ENCODE measurements at places on chromosomes 7 and 10.

DNA sequence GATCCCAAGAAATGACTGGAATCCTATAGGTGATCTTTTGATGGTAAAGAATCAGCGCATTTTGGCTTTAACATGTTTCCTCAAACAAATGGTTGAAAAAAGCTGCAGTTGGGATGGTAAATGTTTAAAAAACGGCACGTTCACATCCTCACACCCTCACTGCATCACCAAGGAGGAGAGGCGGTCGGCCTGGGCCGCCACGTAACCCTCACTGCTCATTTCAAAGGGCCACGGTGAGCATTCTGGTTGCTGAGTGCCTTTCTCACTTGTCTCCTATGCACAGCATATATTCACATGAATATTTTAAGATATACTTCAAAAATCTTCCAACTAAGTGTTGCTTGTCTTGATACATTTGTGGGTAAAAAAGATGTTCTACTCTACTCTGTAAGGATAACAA lies 233.2 kb downstream of the DNAJB6 start:
- DNase-seq, result no peak

- no peak for DNase-seq
These were observed 145.9 kb upstream of the NEBL start for GRCh38 chr10:21043044-21043443.

DNA sequence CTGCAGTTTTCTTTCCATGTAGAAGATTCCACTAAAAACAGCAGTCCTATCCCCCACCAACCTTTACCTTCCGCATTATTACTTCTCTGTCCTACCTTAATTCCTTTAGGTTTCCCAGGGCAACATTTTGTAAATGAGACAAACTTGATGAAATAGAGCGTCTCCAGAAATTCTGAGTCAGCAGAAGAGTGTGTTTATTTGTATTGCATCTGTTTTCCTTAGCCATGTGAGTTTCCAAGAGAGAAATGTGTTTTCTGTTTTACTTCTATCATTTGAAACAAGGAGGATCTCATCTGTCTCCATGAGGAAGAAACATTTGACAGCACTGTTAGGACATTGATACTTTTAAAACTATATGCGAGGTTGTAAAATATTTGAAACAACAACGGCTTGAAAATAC lies 244.2 kb upstream of the PLXDC2 start:
- no peak for DNase-seq

GRCh38 chr10:96706331-96706853 lies 13.9 kb downstream of the PIK3AP1 start:
- no peak for DNase-seq

- DNase-seq, result no peak
These were observed 71.7 kb upstream of the TMEM106B start for GRCh38 chr7:12139416-12139815.

DNA sequence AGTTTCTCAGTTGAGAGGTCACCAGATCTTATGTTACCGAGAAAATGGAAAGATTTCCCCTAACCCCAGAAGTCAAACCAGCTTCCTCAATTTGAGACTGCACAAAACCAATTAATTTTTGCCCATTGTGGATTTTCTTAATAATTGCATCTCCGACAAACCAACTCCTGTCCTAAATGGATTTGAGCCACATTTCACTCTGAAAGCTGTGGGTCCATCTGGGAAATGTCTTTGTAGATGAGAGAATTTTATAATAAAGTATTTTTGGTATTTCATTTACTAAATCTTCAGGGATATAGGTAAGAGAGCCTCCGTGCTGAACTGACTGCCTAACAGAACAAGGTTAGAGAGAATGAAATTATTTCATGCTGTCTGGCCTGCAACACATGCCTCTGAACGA lies 99.7 kb upstream of the PDCD4 start:
- DNase-seq, result no peak

- DNase-seq, result no peak
These were observed 7.6 kb downstream of the AEBP1 start for GRCh38 chr7:44111761-44112160.

DNA sequence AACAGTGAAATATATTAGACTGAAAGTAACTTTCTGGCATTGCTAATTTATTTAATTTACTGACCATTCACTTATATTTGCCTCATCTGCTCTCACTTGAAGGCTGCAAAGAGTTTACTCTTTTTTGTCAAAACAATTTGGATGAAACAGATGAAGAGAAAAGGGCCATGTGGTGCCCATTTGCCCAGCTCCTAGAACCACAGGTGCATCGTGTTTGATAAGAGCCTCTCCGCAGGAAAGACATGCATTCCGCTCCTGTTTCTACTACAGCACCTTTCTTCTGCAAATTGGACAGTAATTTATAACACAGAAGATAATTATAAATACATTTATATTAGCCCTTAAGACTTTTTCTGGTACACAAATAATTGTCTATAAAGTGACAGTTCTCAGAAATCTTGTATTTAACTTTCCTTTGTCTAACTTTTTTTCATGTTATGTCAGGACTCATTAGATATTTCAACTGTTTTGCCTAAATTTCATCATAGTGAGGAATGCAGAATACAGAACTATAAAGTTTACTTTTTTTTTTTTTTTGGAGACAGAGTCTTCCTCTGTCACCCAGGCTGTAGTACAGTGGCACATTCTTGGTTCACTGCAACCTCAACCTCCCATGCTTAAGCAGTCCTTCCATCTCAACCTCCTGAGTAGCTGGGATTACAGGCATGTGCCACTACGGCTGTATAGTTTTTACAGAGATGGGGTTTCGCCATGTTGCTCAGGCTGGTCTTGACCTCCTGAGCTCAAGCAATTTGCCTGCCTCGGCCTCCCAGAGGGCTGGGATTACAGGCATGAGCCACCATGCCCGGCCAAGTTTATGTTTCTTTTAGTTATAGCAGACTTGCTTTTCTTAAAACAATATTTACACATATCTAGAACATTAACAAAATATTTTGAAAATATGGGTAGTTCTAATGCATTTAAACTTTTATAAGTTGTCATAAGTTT lies 869 bp downstream of the LAMB4 start:
- DNase-seq, result no peak

GRCh38 chr10:67772894-67773511 lies 65.0 kb downstream of the DNAJC12 start:
- DNase-seq, result peak; percentile 56

DNA sequence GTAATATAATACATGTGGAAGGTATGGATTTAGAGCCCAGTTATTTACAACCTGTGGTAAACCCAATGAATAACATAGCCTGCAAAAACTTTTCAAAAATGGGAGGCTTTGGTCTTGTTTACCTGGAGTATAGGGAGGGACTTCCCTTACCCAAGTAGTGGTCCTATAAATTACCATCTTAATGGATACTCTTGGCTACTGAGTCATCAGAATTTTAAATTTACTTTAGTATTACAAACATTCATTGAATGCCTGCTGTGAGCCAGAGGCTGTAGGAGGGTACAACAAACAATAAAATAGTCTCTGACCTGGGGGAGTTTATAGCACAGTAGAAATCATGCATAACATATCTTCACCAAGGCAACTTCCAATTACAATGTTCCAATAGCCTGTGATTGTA lies 365.1 kb downstream of the BBS9 start:
- no peak for DNase-seq

DNA sequence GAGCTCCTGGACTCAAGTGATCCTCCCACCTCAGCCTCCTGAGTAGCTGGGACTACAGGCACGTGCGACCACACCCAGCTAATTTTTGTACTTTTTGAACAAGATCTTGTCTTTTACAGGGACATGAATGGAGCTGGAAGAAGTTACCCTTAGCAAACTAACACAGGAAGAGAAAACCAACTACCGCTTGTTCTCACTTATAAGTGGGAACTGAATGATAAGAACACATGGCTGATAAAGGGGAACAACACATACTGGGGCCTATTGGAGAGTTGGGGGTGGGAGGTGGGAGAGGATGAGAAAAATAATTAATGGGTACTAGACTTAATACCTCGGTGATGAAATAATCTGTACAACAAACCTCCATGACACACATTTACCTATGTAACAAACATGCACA lies 70.9 kb upstream of the INHBA start:
- no peak for DNase-seq

DNA sequence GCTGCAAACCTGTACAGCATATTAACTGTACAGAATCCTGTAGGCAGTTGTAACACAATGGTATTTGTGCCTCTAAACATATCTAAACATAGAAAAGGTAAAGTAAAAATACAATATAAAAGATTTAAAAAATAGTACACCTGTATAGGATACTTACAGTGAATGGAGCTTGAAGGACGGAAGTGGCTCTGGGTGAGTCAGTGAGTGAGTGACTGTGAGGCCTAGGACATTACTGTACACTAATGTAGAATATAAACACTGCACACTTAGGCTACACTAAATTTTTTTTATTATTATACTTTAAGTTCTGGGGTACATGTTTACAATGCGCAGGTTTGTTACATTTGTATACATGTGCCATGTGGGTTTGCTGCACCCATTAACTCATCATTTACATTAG lies 97.3 kb upstream of the STK17A start:
- no peak for DNase-seq

DNA sequence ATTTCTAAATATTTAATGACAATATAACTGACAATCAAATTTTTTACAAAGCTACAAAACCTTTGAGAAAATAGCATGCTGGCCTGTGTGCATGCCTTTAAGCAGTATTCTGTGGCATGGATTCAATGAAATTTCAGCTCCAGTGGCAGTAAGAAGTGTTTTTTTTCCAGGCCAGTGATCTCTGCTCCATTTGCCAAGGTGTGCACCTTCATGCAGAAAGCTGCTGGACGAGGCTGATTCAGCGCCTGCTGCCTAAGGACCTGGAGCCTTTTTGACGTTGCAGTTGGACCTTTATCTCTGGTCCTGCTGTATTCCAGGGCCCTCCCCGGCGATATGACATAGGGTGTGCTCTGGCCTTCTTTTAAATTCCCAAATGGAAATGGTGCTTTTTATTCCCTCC lies 26.6 kb downstream of the VWC2 start:
- DNase-seq, result no peak

All from skeletal muscle cell (primary cell).